Mesenchymal stem cell (in vitro differentiated cells and primary cell): ENCODE measurements at places on chromosomes 3 and 15.
A peak's percentile ranks its signal among the peaks of the same experiment; 100 is the strongest.

DNA sequence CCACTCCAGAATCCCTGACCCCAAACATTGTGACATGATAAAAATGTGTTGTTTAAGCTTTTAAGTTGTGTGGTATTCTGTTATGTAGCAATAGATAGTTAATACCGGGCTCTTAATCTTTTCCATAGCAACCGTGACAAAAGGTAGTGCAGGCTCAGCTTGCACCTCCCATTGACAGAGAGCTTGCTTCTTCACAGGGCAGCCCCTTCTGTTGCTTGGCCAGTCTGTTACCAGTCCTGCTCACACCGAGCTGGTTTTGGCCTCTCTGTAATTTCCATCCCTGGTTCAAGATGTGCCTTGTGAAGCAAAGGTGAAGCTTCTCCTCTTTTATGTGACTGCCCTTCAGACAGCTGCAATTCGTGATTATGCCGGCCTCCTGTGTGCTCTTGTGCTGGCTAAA, 86.9 kb downstream of the CRYGS start:
- no peak for DNase-seq

DNA sequence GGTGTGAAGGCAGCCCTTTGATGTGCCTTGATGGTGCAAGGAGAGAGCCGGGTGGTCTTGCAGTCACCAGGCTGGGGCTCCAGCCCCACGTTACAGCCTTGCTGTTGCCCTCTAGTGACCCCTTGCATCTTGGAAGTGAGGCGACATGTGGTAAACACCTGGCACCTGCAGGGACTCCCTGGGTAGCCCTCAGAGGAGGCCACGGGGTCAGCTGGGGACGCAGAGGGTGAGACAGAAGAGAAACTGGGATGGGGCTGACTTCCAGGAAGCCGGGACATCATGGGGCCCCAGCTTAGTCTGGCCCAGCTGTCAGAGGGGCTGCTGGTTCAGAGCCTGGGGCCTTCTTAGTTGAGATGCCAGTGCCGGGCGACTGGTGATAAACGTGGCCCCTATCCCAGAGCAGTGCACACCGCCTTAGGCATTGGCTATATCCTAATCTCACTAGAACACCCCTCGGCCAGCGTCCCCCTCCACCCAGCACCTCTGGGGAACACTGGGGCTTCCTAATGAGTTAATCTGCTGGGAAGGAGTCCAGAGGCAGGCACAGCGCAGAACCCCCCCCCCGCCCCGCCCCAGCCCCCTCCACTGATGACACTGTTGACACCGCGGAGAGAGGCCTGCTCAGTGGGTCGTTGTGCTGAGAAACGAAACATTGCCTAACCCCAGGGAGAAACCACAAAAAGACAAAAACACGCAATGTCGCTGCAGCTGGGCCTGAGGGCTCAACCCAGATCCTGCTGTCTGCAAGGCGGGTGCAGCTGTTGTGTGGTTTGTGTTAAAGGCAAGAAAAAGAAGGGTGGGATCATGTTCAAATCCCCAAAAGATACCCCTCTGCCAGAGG, 60.5 kb upstream of the KLF13 start:
- DNase-seq = peak; percentile 50

DNA sequence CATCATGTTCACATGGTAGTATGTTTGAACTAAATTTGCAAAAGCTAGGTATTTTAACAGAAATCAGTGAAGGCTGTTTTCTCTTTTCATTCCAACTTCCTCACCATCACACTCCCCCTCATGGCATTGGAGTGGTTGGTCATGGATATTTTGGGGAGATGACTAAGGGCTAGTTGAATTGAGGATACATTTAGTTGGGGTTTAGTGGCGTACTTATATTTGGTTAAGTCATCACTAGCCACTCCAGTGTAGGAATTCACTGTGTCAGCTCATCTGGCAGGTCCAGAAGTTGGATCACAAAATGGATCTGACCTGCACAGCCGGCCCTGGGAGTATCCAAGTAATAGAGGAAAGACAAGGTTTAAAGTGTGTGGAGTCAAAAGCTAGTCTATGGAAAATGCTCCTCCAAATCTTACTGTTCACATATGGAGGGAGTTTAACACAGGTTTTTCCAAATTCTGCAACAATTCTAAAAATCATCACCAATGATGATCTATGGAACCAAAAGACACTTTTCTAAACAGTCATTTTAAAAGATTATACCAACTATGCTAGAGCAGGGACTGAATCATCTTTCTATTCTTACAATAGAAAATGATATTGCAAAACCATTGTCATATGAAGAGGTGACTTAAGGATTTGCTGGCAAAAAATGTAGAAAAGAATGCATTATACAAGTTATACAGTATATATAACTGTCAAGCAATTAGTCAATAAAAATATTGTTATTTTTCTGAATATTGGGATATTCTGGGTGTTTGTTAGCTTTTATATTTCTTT, 247.8 kb upstream of the PEX5L start:
- DNase-seq = no peak

DNA sequence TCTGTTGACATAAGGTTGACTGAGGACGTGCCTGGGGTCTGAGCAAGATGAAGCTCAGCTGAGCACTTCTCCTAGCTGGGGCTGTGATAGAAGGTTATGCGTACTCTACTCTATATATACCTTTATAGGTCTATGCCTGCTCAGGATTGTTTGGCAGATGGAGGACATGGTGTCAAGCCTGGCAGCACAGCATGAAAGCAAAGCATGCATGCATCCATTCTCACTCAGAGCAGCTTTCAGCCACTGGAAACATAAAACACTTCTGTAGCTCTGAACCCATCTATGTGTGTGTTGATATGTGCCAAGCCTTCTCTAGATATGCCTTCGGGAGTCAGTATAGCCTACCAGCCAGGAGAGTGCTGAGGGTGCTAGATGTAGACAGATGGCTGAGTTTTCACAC, 142.3 kb upstream of the NUDT16 start:
- DNase-seq = no peak

DNA sequence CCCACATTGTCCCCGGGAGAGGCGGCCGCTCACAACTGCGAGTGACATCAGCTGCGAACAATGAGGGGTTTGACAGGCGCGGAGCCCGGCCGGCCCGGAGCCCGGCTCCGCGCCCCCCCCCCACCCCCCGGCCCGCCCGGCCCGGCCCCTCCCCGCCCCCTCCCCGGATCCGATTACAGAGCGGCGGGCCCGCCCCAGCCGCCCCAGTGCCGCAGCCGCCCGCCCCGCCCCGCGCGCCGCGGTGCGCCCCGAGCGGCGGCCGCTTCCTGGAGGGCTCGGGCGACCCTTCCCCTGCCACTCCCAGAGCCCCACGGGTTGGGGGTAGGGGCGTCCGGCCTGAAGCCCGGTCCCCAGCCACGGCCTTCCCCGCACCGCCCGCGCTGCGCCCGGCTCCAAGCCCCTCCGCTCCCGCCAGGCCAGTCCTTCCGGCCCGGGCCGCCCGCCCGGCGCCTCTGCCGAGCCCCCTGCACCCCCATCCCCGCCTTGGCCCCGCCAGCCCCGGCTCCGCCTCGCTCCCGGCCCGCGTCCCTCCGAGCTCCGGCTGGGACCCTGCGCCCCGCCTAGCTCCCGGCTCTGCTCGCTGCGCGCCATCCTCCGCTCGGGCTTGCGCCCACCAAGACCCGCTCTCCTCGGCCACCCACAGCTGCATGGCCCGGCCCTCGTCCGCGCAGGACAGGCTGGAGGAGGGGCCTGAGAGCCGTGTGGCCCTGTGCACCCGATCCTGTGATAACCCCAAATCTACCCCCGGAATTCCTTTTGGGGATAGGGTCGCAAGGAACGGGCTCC, at the start of gene PCBP4:
TSS of gene PCBP4 (minus strand) at position 71 of the 786 bp plus-strand sequence. CDS start 6,214 bp downstream, outside the sequence.
- peak; percentile 54 for DNase-seq

DNA sequence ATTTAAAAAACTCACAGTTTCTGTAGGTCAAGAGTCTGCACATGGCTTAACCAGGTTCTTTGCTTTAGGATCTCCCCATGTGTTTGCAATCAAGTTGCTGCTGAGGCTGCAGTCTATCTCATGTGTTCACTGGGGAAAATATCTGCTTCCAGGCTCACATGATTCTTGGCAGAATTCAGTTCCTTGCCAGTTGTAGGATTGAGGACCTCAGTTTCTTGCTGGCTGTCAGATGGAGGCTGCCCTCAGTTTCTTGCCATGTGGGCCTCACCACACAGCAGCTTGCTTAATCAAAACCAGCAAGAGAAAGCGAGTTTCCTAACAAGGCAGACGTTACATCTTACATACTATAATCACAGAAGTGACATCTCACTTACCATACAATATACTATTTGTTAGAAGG, 10.0 kb upstream of the TBC1D5 start:
- DNase-seq = no peak

DNA sequence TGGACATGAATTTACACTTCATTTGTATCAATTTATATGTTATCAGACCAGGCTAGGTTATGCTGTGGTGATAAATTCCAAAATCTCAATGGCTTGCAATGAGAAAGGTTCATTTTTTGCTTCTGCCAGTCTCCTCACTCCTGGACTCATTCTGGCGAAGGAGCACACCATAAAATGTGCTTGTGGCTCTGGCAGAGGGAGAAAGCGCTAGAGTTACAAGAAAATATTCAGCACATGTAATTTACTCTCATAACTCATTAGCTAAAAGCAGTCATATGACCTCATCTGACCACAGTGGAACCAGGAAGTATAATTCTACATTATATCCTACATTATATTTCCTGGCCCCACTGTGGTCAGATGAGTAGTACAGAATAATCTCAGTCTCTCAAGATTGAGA, 193.8 kb downstream of the BCHE start:
- DNase-seq = peak; percentile 64

GRCh38 chr3:121885386-121885785, 8.8 kb upstream of the SLC15A2 start:
- DNase-seq = no peak

DNA sequence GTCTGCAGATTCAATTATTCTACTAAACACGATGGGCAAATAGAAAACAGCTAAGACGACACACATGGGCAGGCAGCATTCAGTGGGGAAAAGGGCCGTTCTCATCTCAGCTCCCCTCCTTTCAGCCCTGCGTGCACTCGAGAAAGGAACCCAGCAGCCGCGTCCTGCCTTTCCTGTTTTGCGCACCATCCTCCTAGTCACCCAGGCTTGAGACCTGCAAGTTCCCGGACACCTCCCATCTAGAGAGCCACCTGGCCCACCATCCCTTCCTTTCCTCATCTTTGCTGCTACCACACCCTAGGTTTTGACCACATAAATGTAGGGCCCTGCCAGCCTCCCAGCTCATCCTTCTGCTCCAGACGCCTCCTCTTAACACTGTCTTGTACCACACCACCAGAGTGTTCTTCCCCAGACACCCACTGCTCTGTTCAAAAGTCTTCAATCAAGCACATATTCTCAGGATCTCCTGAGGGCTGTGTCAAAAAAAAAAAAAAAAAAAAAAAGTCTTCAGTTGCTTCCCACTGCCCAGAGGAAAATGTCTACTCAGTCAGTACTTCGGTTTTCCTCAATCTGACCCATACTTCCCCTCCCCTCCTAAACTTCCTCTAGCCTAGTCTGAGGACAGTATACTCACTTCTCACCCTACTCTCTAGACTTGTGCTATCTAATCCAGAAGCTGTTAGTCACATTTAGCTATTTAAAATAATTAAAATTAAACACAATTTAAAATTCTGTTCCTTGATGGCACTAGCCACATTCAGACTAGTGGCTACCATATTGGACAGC, 182.0 kb downstream of the STT3B start:
- no peak for DNase-seq

DNA sequence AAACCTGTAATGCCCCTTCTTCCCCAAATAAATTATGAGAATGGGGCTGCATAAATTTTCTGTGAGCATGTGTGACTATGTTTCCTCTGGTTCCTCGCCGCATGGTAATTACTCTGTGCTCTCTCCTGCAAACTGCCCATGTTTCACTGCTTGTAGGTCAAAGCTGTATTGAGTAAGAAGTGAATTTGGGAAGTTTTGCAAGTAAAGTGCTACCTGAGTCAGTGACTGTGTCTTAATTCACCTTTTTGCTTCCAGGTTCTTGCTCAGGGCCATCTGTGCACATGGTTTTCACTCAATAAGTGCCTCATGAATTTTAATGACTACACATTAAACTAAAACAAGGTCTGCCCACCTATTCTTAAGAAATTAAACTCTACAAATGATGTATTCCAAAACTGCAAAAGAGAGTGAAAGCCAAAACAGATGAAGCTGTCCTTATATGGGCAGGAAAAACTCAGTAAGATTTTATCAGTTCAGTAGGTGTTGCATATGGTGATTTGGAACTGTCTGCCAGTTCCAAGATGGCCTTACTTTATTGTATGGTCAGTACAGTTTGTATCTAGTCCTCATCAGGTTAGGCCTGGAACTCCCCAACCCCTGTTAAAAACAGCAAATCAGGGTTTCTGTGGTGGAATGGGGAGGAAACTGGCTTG, 100.0 kb downstream of the LPP start:
- DNase-seq = no peak

- DNase-seq = peak; percentile 88
Measured at GRCh38 chr15:36612063-36612788, 32.8 kb downstream of the CDIN1 start.

GRCh38 chr15:36810656-36811449, 231.4 kb downstream of the CDIN1 start:
- peak; percentile 34 for DNase-seq

GRCh38 chr15:27336676-27337075, 365.7 kb downstream of the GABRG3 start:
- no peak for DNase-seq

GRCh38 chr3:119604878-119605277, 7.2 kb downstream of the PLA1A start:
- no peak for DNase-seq

- DNase-seq = no peak
Measured at GRCh38 chr3:56361731-56362130, 106.5 kb downstream of the ERC2 start.

- no peak for DNase-seq
Measured at GRCh38 chr3:31093606-31094005, 199.1 kb upstream of the GADL1 start.

- peak; percentile 100 for DNase-seq
Measured at GRCh38 chr15:92803852-92804609, 96.1 kb upstream of the CHD2 start.

GRCh38 chr3:80159990-80160506, 392.2 kb upstream of the ROBO1 start:
- no peak for DNase-seq

DNA sequence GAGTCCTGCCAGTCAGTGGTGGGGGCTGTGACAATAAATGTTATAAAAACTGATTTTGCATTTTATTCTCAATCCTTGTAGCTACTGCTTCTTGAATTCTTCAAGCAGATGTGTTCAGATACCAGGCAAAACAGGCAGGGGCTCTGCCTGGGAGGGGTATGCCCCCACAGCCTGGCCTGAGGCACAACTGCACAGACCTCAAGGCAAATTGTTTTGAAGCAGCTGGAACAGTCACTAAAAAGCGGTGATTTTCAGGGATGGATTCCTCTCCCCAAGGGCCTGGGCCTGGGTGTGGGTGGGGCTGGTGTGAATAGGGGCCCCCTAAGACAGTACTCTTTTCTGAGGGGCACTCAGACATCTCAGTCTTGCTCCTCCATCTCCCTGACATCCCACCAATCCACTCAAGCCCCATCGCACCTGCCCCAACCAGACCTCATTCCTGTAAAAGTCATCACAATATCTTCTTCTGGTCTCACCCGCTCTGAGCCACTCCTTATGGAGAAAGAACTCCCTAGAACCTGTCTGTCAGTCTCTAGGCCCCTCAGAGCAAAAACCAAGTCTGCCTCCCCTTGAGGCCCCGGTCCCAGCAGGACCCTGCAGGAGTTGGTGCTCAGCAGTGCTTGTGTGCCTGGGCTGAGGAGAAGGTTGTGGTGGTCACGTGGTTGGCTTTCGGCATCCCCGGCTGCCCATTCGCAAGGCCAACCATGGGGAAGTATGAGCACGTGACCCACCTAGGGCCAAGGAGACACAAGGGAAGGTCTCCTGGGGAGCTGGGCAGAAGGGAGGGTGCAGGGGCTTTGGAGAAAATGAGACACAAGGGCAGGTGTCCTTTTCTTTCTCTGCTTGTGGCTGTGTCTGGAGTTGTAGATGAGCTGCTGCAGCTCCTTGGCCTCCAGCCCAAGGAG, 2.9 kb upstream of the PSTPIP1 start:
- DNase-seq = no peak
